ENCODE measurements at places on chromosomes 5 and 9.

DNA sequence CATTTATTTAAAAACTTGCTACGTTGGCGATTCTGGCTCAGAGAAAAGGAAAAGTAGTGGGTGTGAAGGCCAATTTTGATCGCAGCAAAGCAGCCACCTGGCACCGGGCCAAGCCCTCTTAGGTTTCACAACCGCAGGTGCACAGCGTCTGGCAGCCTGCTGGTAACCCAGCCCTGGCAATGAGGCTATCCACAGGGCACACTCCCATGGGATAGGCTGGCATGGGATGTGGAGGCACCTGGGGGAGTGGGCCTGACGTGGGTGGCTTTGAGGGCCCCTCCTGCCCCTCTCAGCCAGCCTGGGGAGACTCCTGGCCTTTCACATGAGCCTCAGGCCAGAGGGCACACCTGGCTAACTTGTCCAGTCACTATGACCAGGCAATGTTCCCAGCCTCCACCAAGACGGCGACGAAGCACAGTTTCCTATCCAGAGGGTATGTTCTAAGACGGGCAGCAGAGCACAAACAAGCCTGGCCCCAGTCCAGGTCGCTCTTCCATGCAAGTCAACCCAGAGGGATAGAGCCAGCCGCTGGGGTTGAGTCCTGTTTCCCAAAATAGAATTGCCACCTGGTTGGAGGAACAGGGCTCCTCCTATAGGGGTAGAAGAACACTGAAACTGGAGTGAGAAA lies 19.0 kb downstream of the CMBL start:
- DNase-seq: no peak

GRCh38 chr5:125914471-125914870 lies 508.7 kb upstream of the GRAMD2B start:
- DNase-seq: no peak

DNA sequence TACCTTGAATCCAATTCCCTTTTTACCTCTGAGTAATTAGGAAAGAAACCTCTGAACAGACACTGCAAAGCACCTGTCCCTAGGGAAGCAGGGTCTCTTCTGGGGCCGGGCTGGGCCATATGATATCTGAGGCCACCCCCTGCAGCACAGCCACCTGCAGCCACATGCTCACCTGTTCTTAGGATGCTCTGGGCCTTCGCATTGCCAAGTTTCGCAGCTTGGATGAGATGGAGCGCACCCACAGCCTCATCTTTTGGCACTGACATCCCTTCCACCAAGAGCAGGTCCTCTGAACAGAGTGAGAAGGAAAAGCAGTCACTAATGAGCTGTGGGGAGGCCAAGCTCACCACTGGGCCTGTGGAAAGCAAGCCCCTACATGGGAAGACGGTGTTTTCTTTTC lies 27.3 kb downstream of the CLTA start:
- DNase-seq: no peak

- DNase-seq: no peak
These were observed 190.8 kb upstream of the ADRA1B start for GRCh38 chr5:159725475-159725874.

DNA sequence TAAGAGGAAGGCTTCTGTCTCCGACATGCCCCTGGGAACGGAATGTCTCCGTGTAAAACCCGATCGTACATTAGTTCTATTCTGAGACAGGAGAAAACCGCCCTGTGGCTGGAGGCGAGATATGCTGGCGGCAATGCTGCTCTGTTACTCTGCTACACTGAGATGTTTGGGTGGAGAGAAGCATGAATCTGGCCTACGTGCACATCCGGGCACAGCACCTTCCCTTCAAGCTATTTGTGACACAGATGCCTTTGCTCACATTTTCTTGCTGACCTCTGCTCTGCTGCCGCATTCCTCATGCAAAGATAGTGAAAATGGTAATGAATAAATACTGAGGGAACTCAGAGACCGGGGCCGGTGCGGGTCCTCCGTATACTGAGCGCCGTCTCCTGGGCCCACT lies 2.2 kb upstream of the DPP7 start:
- DNase-seq: no peak

GRCh38 chr9:124102363-124102762 lies 90.8 kb downstream of the LHX2 start:
- DNase-seq: no peak

- no peak for DNase-seq
These were observed 23.2 kb upstream of the TMEM250 start for GRCh38 chr9:136141682-136142413.

- no peak for DNase-seq
These were observed 389.8 kb upstream of the SLC24A2 start for GRCh38 chr9:20178679-20179078.

DNA sequence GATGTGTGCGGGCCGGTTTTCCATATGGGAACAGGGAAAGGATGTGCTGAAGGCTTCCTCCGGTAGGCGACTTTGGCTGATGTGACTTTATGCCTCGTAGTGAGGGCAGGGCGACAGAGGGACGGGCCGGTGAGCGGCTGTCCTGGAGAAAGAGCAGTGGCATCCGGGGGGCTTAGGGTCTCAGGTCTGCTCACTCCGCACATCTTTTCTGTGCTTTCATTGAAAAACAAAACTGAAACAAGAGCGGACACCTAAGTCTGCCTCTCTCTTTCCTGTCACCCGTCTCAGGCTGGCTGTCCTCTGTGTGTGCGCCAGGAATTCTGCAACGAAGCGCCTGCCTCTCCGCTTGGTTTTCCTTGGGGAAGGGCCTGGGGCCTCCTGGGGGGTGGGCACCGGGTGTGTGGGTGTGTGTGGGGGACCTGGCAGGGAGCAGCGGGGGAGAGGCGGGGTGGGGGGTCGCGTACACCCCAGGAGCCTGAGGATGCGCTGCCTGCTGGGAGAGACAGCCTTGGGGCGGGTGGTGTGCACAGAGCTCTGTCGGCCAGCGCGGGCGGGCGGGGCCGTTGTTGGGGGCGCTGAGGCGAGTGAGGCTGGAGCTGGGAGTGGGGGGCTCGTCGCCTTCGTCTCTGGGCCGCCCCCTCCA lies 580 bp upstream of the PRRX2 start:
- DNase-seq: no peak

DNA sequence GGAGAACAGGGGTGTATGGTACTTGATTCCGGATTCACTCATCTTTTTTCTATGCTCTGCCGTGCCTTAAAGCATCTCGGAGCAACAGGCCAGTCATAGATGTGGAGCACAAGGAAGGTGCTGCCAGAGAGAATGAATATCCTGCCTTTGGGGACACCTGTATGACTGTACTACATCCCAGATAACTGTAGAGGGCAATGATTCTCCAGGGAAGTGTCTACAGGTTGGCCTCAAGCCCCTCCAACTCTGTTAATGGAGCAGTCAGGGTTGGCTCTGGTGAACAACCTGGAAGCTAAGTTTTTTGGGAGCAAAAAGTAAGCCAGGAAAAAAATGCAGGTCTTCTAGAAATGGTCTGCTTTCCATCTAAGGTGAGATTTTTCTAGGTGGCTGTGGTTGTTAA lies 71.0 kb downstream of the NREP start:
- no peak for DNase-seq

DNA sequence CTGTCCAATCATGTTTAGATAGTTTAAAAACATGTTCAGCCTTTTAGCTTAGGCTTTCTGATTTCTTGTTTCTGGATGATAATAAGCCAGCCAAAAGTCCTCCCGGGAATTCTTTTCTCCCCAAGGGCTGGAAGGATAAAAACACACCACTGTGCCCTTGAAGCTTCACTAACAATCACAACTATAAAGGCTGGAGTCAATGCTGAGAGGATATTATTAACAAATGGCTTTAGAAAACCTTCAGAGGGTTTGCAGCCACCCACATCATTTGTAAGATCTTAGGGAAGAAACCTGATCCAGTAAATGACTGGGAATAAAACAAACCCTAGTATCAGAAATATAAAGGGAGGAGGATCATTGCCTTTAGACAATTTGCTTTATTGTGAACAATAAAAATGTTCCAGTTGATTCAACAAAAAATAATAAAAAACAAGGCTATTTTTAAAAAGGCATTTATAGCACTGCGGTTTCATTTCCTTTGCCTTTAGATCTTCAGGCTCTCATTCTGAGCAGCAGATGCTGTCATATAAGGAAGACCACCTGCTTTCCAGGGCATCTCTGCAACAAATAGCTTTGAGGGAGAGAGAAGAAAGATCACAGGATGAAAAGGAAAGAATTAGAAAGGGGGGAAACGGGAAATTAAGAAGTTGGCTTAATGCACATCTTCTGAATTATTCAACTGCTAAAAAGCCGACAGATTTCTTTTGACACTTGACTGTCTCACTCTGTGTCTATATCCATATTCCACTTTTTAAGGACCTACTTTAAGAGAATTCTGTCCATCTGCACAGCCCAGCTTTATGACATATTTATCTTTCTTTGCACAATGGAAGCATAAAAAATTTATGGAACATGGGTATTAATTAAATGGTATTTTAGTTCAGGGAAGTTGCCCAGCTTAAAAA lies 277.2 kb upstream of the SLC24A2 start:
- no peak for DNase-seq

- DNase-seq: peak; percentile 73
These were observed 90.6 kb downstream of the RALGPS1 start for GRCh38 chr9:127004946-127005769.

GRCh38 chr5:77066823-77067442 lies 20.2 kb downstream of the ZBED3 start:
- no peak for DNase-seq

GRCh38 chr9:127865645-127866464 lies 11.4 kb upstream of the ENG start:
- DNase-seq: peak; percentile 42

DNA sequence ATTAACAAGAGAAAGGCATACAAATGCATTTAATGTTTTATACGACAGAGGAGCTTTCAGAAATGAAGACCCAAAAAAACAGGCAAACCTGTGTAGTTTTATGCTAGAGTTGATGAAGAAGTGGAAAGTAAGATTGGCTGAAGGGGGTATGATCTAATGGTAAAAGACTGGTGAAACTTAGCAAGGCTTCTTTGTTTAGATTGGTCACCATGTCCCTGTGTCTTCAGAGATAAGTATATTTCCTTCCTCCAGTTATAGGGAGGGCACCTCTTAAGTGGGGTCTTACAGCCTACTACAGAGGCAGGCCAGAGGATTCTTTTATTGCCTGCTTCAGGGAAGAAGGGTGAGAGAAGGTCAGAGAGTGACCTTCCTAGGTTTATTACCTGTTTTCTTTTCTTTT lies 56.4 kb downstream of the PRKACG start:
- DNase-seq: no peak

DNA sequence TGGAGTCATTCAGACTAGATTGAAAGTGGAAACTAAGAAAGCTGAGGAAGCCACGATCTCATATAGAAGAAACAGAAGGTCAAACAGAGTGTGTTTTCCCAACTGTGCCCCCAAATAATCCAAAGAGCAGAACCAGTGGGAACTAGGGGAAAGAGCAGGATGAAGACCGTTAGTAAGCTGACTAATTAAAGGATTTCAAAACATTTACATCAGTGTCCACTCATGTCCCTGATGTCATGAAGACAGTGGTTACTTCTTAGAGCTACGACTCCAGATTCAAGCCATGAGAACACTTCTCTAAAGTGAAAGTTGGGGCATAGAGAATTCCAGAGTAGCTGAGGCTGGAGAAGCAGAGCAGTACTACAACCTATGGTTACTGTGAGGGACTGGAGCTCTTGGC lies 119.6 kb upstream of the SLC12A2 start:
- DNase-seq: no peak

Measured in activated T-helper 2 cell treated with anti-CD3 and anti-CD28 coated beads, Interferon-gamma antibody, Interleukin-2, Interleukin-4, amounts not matched to agents 10 μg/mL and 5 μg/mL and 100 μg/mL, durations not matched to agents 14 hours and 24 hours and 36 hours (primary cell).